ENCODE measurements at places on chromosomes 6 and 20.

DNA sequence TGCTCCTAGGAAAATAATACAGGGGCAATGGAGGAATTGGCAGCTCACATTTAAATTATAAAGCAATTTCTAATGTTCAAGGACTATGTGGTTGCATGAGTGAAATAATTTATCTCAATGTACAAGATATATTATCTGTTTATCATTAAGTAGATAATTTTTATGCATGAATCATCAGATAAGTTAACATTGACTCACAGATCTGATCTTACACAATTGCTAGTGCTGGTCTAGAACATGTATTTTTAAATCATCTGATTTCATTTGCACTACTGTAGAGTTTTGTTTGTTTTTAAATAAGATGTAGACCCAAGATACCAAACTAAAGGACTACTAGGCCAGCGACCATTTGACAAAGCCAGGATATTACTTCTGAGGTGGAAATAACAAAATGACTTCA is 199.2 kb downstream of the BMP2 start:
- DNase-seq: no peak

GRCh38 chr6:111361648-111362047 is 121.4 kb downstream of the REV3L start:
- DNase-seq: no peak

- DNase-seq: no peak
These were observed 227.1 kb downstream of the HACE1 start for GRCh38 chr6:104632588-104632987.

- DNase-seq: no peak
These were observed 104.2 kb downstream of the HIVEP1 start for GRCh38 chr6:12116264-12116800.

GRCh38 chr6:136365776-136366354 is 76.2 kb upstream of the BCLAF1 start:
- no peak for DNase-seq

- no peak for DNase-seq
These were observed 124.6 kb downstream of the EYA2 start for GRCh38 chr20:47019121-47019824.

DNA sequence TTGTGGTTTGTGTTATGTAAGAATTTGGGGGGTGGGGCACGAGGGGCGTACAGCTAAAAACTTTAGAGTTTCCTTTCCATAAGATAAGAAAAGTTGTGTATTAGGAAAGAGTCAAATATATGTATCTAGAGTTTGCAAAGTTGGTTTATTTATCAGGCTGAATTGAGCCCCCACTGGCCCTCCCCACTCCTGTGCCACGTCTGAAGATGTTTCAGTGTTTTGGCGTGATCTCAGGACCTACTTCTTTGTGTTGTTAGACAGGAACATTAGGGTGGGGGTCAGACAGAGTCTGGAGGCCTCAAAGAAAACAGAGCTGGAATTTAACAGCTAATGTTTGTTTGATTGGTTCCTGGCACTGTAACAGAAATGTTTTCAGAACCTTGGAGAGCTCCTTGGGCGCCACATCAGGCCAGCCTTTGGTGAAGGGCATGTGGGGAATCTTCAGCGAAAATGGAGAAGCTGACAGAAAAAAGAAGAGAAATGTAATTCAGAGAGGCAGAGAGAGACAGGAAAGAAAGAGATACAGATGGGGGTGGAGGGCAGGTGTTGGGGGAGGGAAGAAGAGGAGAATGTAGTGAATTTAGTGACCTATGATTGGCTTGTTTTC is 674 bp downstream of the NRSN1 start:
- DNase-seq: no peak

- no peak for DNase-seq
These were observed 179.5 kb downstream of the ZFP64 start for GRCh38 chr20:52012079-52012478.

GRCh38 chr6:41723530-41724227 is 11.7 kb downstream of the TFEB start:
- DNase-seq: no peak

GRCh38 chr6:116631379-116631990 is 15.2 kb downstream of the RSPH4A start:
- DNase-seq: no peak

DNA sequence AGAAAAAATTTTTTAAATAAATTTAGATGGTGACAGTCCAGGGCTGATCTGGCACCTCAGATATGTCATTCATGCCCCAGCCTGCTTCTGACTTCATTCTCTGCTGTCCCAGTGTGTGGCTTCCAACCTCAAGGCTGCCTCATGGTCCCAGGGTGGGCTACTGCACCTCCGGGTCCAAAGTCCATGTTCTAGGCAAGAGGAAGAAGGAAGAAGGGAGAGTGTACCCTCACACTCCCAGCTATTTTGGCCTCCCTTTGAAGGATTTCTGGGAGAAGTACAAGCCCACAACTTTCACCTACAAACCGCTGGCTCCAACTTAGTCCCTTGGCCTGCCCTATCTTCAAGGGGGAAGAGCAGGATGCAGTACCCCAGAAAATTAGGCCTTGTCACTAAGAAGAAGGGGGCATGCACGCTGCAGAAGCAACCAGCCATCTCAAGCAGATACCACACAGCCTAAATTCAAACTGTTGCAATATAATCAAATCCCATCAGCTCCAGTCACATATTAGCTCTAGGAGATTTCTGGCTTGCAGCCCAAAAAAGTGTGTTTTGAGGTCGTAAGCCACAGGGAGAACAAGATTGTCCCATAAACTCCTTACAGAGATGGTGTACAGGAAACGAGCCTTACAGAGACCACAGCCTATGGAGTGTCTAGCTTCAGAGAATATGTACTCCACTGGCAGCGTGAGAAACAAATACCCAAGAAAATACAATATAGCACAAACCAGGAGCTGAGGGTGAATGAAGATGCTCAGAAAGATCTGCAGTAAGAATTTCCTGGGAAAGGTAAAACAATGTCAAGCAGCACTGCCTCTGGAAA is 906 bp upstream of the BTN3A2 start:
- DNase-seq: no peak

- DNase-seq: no peak
These were observed 31.0 kb upstream of the BHLHE23 start for GRCh38 chr20:63037669-63038268.

DNA sequence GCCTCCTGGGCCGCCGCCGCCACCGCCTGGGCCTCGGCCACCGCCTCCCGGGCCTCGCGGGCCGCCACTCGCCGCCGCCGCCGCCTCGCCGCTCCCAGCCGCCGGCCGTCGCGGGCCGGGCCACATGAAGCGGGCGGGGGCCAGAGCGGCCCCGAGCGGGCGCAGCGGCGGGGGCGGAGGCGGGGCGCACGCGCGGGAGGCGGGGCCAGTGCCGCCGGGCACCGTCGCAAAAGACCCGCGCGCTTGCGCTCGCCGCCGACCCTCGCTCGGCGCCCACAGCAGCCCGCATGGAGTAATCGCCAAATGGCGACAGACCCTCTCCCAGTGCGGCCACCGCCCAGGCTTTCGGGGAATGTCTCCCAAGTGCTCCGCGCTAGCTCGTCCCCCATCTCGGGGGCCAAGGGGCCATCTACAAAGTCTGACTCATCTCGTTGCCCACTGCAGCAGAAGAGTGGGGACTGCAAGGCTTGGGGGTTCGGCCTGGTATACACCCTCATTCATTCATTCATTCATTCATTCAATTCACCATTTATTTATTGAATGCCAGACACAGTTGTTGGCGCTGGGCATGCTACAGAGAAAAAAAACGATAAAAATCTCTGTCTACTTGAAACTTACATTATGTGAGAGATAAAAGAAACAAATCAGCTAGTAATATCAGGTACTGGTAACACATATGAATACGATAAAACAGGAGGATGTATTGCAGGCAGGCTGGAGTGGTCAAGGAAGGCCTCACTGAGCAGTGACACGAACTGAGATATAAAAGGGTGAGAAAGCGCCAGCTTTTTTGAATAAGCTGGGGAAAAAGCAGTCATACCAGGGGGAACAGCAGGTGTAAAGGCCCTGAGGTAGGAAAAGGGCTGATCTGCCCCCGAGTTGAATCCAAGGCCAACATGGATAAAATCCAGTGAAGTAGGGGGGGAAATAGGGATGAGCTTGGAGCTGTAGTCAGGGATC is at the start of gene B4GALT5:
Gene B4GALT5, minus strand, starts transcription at position 126 of the 960 bp plus-strand sequence. CDS start 188 bp downstream, outside the sequence.
- DNase-seq: no peak

All from activated CD8-positive, alpha-beta memory T cell treated with anti-CD3 and anti-CD28 coated beads for 1 hour (primary cell).